ENCODE measurements at places on chromosomes 12 and 14.

DNA sequence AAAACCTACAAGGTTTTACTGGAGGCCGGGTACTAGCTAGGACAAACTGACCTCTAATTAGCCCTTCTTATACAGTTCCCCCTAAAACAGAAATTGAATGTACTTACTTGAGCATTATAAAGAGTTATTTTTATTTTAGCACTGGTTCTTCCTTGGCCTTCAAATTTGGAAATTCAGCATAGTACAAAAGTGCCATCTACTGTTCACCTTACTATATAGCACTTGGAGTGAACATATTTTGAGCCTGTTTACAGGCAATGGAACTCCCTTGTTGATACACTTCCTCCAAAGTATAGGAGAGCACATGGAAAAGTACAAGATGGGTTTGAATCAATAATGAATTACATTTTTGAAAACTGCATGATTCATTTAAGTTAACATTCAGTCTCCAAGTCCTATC is 3.9 kb upstream of the POC1B start:
- DNase-seq, result peak; percentile 27

DNA sequence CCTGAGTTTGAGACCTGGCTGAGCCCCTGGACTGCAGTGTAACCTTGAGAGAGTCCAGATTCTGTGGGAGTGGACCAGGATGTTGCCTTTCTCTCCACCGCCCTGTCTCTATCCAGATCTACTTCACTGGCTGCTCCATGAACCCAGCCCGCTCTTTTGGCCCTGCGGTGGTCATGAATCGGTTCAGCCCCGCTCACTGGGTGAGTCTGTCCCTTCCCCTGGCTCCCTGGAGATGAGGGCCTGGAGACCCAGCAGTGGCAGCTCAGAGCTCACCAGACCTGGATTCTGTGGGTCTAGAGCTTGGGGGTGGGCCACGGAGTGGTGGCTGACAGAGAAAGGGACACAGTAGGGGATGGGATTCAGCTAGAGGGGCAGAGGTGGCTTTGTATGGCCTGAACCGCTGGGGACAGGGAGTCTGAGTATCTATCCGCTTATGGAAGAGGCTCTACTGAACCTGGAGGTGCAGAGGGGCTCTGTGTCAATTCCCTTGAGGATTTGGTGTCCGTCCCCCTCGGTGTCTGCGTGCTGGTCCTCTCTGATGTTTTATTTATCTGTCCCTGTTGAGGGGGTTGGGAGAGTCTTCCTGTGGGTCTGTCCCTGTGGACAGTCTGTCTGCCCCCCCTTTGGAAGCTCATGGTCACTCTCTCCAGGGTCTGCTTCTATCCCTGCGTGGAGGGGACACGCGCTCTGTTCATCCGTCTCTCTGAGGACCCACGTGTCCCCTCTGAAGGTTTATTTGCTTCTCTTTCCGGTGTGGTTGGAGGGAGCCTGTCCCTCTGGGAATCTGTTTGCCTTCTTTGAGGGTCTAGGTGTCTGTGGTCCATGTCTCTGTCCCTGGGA is 2.5 kb downstream of the AQP5 start:
- DNase-seq, result no peak

DNA sequence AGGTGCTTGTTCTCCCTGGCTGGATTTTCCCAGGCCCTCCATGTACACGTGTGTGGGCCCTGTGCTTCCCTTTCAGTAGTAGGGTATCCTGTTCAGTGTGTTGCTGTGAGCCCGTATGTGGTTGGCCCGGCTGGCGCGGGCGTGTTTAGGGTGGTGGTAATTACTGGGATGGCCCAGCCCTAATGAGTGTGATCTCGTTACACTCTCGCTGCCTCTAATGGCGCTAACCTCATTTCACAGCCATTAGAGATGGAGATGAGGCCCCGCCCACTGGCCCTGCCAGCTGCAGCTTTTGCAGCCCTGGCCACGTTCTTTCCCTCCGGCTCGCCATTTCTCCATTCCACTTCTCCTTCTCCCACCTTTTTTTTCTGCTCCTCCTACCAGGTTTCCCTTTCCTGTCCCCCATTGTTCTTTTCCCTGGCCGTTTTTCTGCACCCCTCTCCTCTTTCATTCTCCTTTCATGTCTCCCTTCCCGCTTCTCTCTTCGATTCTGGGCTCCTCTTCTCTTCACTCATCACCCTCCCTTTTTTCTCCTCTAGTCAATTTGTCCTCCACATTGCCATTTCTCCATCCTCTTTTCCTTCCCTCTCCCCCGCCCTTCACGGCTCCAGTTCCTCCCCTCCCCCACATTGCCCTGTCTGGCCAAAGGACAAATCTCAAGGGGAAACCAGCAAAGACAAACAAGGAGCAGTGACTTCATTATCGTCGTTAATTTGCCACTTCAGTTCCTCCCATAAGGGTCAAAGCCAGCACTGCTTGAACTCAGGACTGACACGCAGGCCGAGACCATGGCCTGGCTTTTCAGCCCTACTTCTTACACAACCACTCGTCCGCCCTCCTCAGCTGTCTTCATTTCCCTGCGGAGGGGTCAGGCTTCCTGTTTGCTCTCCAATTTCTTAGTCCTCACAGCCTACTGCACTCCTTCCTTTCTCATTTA is 6.8 kb downstream of the ZFHX2 start:
- no peak for DNase-seq

- DNase-seq, result no peak
Measured at GRCh38 chr12:89029961-89030360, 322.3 kb downstream of the DUSP6 start.

DNA sequence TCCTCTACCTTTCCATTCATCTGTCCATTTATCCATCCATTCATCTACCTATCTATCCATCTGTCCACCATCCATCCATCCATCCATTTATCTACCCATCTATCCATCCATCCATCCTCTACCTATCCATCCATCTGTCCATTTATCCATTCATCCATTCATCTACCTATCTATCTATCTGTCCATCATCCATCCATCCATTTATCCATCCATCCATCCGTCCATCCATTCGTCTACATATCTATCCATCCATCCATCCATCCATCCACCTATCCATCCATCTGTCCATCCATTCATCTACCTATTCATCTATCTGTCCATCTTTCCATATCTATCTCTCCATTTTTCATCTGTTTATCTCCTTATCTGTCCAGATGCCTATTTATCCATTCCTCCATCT is 21.0 kb downstream of the CABP1 start:
- no peak for DNase-seq

GRCh38 chr12:119229837-119230236 is 51.1 kb downstream of the HSPB8 start:
- peak; percentile 69 for DNase-seq

DNA sequence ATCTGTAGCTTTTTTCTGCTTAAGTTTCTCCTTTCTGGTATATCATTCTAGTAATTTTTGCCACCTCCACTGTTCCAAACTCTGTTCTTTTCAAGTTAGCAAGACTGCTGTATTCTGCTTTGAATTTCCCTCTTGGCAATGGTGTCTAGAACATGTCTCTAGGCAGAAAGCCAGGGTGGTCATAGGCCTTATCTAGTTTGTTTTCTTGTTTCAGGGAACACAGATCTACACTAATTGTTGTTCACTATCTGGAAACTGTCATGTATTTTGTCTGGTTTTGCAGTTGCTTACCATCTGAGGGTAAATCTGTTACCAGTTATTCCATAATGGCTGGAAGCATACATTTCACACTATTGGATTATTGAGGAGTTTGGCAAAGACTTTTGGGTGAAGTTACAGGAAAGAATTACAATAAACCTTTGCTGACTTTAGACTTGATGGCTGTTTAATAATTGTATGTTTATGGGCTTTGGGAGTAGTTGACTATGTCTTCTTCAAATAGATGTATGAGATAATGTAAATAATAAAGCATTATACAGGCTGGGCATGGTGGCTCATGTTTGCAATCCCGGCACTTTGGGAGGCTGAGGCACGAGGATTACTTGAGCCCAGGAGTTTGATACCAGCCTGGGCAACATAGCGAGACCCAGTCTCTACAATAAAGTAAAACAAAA is 41.4 kb downstream of the FUT8 start:
- no peak for DNase-seq

GRCh38 chr12:30191696-30192455 is 408.1 kb upstream of the TMTC1 start:
- DNase-seq, result peak; percentile 22

DNA sequence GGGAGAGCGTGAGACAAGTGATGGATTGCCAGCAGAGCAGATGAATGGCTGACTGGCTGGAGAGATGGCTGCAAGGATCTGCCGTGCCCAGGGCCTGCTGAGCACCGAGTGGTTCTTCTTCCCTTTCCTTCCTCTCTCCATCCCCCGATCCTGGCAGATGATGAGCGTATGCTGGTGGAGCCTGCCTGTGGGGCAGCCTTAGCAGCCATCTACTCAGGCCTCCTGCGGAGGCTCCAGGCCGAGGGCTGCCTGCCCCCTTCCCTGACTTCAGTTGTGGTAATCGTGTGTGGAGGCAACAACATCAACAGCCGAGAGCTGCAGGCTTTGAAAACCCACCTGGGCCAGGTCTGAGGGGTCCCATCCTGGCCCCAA is 15.5 kb downstream of the SDSL start:
- DNase-seq, result no peak
